ENCODE measurements at places on chromosomes 2 and 18. TPM values are rescaled to one million over a fixed set of nuclear protein-coding genes. Genes with fewer than 3 reads are reported as not detected.

DNA sequence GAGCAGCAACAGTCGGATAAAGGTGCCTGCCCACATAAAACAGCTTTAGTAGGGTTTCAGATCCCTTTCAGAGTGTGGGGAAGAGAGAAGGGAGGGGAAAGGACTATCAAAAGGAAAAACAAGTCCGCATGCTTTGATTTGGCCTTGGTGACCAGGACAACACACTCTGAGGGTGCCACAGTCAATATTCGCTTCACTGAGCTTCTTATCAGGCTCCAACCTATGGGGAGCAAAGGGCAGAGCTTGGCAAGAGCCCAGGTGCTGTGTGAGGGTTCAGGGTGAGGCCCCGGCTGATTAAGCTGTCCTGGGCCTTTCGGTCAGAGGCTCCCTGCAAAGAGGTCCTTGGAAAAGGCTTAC lies 237.4 kb upstream of the SMAD2 start:
- DNase-seq, result no peak

GRCh38 chr2:47373747-47374146 lies 29.2 kb upstream of the MSH2 start:
- DNase-seq, result no peak

- DNase-seq, result no peak
Observed at GRCh38 chr2:234081970-234082822, 31.7 kb downstream of the SPP2 start.

MATN3 gene
- 9.7 TPM for total RNA-seq

SERPINB3 gene
- total RNA-seq, result 0.17 TPM

DSG1 gene
- not detected for total RNA-seq
